Activated T-helper 1 cell treated with anti-CD3 and anti-CD28 coated beads, Interleukin-12 subunit alpha, Interleukin-12 subunit beta, Interleukin-2, Interleukin-4 antibody, amounts not matched to agents 30 ng/mL and 10 ng/mL and 1 ng/mL, durations not matched to agents 14 hours and 24 hours and 36 hours (primary cell): ENCODE measurements at places on chromosomes 6 and 20.

GRCh38 chr6:21323577-21323976 is 270.0 kb upstream of the SOX4 start:
- DNase-seq, result no peak

GRCh38 chr6:156933201-156934068 is 156.3 kb downstream of the ARID1B start:
- DNase-seq, result no peak

GRCh38 chr6:41161380-41161779 is 1.5 kb downstream of the TREM2 start:
- DNase-seq, result no peak

DNA sequence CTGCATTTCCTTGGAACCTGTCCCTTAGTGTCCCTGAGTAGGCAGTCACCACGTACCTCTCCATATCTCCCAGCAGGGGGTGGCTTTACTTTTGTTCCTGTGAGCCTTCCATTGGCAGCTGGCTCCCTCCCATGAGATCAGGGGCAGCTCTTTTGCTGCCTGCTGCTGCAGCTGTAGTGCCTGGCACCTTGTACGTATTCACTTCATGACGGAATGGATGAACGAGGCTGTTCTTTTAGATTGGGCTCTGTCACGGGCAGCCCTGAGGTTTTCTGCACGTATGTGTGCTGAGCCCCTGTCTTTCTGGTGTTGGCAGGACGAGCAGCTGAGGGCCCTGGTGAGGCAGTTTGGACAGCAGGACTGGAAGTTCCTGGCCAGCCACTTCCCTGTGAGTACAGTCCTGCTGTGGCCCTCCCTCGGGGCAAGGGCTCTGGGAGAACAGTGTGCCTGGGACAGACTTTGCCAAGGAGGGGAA is 14.6 kb downstream of the MYBL2 start:
- no peak for DNase-seq

DNA sequence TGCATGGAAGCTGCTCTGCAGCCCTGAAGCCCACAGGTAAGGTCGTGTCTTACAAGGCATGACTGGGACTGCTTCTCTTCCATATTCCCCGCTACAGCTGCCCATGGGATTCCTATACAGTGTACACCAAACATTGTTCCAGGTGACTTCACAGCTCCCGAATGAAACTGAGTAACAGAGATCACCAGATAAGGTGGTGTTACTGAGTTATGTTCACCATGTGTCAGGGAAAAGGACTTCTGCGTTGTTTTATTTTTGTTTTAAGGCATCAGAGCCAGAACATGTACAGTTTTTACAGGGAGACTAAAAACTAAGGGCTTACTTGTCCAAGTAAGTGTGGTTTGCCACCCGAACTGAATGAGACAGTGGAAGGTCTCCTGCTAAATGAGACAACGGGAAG is 138.3 kb downstream of the CD83 start:
- no peak for DNase-seq

- no peak for DNase-seq
Observed at GRCh38 chr6:170145272-170145592, 145.6 kb downstream of the DLL1 start.

- DNase-seq, result no peak
Observed at GRCh38 chr20:3367089-3367488, 40.4 kb downstream of the DNAAF9 start.

DNA sequence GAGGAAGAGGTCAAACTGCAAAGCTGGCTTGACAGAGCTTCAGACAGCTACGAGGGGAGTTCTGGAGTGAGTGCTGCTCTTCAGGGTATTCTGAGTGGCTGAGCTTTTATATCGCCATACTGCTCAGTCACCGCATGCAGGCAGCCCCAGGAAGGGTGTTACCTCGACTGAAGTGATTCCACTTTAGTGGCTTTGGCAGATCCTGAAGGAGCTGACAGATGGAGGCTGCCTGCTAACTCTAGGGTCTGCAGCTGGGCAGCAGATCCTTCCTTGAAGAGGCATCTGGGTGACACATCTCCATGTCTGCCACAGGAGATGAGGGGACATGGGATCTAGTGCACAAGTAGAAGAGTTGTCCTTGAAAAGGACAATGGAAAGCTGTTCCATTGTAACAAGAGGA is 3.7 kb upstream of the DEK start:
- no peak for DNase-seq
